ENCODE measurements at places on chromosomes 11 and 22. TPM values are rescaled to one million over a fixed set of nuclear protein-coding genes. Genes with fewer than 3 reads are reported as not detected.
A peak's percentile ranks its signal among the peaks of the same experiment; 100 is the strongest.

GRCh38 chr11:27384227-27384626, 21.2 kb upstream of the CCDC34 start:
- no peak for DNase-seq

- DNase-seq: peak; percentile 43
Measured at GRCh38 chr22:46072110-46072881, 78.0 kb upstream of the PPARA start.

GRCh38 chr22:45073064-45073463, 63.3 kb upstream of the PHF21B start:
- DNase-seq: no peak

CBLIF gene
- not detected for total RNA-seq

HBE1 gene
- total RNA-seq: not detected

ZNF280B gene
- total RNA-seq: 1.6 TPM

P2RX6 gene
- 0.18 TPM for total RNA-seq
